ENCODE measurements at places on chromosomes 2 and 18.

DNA sequence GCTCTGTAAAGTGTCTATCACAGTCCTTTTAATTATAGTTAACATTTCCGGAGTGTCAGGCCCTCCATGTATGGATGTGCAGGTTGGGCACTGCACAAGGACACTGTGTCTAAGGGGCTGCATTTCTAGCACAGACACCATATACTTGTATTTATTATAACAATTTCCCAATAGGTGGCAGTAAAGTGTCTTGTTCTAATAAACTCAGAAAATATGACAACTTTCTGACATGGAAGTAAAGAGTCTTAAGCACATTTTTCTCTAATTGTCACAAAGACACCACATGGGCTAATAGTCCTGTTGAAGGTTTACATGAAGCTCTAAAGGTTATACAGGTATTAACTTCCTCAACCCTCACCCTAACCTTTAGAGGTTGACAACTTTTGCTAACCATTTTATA, 156.6 kb downstream of the DYSF start:
- no peak for DNase-seq

GRCh38 chr2:196259507-196260481, 88.4 kb upstream of the STK17B start:
- DNase-seq: peak; percentile 96

DNA sequence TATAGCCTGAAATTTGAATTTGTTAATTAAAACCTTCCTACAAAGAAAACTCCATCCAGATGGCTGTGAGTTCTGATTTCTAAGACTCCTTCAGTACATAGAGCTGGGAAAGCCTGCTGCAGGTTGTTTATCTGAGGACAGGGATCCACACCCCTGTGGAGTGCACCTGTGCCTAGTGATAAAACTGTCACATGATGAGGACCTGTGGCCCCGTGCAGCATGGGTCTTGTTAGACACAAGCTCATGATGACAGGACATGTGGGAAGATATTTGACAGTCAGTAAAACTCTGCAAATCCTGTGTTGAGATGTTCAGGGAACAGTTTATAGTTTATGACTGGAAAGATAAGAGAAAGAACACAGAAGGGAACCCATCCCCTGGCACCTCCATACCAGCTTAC, 133.2 kb upstream of the TMEM18 start:
- no peak for DNase-seq

- no peak for DNase-seq
Observed at GRCh38 chr18:75054046-75054445, 154.9 kb downstream of the PTGR3 start.

- no peak for DNase-seq
Observed at GRCh38 chr2:163637871-163638270, 97.9 kb downstream of the FIGN start.

DNA sequence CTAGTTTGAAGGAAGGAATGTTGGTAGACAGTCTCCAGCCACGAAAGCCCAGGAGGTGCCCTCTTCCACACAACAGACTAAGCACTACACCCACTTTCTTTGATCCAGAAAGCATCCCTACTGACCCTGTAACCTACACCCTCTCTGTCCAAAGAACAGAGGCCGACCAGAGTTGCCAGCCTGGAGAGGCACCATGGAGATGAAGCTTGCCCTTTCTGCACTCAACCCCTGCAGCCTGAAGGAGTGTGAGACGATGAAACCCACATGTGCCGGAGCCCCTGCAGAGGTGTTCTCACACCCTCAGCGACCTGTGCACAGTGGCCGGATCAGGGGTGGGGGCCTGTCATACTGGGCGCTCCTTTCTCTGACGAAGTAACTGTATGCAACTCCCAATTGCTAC, 136.3 kb downstream of the ZNF516 start:
- no peak for DNase-seq

DNA sequence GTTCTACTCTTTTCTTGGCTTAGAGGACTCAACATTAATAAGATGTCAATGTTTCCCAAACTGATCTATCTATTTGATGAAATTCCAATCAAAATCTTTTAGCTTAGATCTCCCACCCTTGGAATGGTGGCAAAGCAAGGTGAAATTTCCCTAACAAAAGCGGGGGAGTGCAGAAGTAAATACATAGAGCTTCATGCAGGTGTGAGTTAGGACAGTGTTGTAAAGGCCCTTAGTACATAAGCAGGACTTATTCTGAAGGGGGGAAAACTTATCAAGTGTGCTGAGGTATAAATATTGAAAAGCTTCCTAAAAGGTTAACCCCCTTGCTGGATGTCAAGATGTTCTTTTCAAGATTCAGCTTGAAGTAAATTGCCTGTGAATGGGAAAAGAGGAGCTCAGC, 608.6 kb upstream of the CELF4 start:
- no peak for DNase-seq

GRCh38 chr2:45128580-45128997, 119.3 kb upstream of the SIX2 start:
- peak; percentile 99 for DNase-seq

DNA sequence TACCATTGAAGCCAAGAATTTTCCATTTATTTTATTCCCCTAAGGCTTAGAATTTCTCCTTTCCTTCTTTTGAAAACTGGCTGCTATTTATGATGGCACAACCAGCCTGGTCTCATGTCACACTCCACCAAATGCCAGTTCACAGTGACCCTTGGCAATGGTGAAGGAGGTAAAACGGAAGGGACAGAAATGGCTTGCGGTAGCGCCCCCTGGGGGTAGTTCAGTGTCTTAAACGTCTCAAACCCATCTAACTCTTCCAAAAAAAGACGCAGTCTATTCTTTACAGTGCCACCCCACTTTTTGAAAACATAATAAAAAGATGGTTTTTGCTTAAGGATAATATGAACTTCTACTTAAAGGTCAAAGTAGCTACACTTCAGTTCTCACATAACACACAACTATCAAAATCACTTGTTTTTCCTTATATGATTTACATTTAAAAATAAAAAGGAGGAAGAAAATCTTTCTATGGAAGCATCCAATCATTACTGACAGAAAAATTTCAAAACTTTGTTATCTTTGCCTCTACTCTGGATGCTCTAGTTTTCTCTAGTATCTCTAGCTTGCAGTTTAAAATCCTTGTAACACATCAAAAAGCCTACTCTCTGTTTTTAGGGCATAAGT, 28.0 kb downstream of the PNO1 start:
- no peak for DNase-seq

DNA sequence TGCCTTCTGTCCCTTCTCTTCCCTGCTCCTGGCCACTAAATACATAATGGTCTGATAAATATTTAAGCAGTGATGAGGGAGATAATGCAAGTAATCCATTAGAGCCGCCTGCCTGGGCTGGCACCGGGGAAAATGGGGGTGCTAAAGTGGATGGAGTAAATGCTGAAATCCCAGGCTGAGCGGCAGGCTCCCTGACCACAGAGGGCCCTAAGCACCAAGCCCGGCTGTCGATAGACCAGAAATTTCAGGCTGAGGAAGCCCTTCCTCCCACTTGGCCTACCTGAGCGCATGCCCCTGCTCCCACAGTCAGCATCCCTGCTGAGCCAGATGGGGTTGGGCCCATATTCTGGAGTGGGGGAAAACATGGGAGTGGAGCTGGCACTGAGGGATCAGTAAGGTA, 197.5 kb upstream of the SKOR2 start:
- no peak for DNase-seq

GRCh38 chr2:198928026-198928425, 529.7 kb downstream of the SATB2 start:
- no peak for DNase-seq

DNA sequence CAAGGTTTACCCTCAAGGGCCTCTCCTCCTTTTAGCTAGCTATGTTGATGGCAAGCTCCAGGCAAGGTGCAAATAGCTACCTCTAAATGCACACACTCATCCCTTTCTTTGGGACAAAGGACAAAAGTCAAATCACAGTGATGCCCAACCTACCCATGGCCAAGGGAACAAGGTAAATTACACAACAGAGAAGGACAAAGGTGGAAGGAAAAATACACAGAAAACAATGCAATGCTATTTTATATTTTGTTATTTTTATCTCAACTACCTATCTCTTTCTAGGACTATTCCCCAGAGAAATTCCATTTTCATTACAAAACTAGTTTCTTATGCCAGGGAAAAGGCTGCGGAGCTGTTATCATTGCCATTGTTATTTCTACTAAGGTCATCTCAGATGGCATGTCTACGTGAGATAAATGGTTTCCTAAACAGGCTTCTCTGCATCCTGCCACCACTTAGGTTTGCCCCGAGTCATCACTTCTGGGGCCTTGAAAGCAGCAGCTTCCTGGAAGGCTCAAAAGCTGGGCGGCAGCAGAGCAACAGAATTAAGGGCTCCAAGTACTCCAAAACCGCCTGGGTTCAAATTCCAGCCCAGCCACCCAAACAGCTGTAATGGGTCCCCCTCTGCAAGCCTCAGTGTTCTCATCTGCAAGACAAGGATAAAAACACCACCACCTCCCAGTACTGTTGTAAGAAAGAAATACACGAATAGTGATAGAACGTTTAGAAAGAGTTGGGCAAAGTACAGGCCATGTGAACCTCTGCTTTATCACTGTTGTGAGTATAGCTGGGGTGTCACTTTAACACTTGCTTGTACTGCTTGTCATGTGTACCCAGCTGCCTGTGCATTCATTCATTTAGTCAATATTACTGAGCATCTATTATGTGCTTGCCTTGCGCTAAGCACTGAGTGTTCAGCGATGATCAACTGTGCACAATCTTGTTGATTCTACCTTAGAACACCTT, 20.9 kb downstream of the BCL2 start:
- DNase-seq: no peak

DNA sequence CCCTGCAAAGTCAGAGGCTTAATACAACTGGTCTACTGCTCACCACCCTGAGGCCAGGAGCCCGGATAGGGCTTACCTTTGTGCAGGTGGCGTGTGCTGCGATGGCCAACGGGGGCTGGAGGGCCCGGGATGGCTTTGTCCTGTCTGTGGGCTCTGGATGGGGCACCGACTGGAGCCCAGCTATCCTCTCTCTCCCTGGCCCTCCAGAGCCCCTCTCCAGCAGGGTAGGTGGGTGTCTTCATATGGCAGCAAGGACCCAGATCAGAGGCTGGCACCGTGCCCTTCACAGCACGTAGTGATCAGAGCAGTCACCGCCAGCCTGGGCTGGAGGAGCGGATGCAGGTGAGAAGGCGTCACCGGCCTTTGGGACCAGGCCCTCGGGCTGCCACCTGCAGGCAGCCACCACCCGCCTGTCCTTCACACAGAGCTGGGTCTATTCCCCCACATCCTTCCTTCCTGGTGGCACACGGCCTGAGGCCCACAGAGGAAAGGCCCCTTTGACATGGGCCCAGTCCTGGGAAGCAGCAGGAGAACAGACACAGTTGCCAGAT, 232.1 kb downstream of the EIPR1 start:
- no peak for DNase-seq

GRCh38 chr2:10372203-10372861, 69.6 kb downstream of the HPCAL1 start:
- DNase-seq: no peak
